Hematopoietic multipotent progenitor cell (in vitro differentiated cells): ENCODE measurements at places on chromosomes 6 and 20.
A peak's percentile ranks its signal among the peaks of the same experiment; 100 is the strongest.

- no peak for DNase-seq
Observed at GRCh38 chr20:44810061-44810390, 320 bp downstream of the RIMS4 start.

DNA sequence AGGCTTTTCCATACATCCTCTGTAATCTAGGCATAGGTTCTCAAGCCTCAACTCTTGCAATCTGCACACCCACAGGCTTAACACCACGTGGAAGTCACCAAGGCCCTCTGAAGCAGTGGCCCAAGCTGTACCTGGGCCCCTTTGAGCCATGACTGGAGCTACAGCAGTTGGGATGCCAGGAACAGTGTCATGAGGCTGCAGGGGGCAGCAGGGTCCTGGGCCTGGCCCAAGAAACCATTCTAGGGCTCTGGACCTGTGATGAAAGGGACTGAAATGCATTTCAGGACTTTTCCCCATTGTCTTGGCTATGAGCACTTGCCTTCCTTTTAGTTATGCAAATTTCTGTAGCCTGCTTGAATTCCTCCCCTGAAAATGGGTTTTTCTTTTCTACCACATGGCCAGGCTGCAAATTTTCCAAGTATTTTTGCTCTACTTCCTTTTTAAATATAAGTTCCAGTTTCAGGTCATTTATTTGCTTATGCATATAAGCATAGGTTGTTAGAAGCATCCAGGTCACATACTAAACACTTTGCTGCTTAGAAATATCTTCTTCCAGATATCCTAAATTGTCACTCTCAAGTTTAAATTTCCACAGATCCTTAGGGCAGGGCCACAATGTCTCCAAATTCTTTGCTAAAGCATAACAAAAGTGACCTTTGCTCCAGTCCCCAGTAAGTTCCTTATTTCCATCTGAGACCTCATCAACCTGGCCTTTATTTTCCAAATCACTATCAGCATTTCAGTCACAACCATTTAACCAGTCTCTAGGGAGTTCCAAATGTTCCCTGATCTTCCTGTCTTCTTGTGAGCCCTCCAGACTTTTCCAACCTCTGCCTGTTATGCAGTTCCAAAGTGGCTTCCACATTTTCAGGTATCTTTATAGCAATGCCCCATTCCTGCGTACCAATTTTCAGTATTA, 48.6 kb upstream of the CD2AP start:
- DNase-seq: no peak

DNA sequence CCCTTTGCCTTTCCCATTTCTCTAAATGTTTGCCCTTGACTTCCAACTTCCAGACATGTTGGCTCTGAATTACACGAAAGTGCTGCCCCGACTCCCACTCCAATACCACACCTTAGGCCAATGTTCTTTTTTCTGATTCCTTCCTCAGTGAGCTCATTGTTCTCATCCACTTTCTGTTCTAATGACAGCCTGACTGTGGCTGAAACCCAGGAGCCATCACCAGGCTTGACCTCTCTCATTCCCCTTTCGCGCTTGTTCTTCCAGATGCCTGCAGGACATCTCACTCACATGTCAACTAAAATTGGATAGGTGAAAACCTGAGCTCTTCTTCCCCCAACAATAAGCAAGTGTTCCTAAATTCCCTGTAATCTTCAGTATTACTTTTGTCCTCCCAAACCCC, 40.4 kb downstream of the PTPRK start:
- DNase-seq: no peak

DNA sequence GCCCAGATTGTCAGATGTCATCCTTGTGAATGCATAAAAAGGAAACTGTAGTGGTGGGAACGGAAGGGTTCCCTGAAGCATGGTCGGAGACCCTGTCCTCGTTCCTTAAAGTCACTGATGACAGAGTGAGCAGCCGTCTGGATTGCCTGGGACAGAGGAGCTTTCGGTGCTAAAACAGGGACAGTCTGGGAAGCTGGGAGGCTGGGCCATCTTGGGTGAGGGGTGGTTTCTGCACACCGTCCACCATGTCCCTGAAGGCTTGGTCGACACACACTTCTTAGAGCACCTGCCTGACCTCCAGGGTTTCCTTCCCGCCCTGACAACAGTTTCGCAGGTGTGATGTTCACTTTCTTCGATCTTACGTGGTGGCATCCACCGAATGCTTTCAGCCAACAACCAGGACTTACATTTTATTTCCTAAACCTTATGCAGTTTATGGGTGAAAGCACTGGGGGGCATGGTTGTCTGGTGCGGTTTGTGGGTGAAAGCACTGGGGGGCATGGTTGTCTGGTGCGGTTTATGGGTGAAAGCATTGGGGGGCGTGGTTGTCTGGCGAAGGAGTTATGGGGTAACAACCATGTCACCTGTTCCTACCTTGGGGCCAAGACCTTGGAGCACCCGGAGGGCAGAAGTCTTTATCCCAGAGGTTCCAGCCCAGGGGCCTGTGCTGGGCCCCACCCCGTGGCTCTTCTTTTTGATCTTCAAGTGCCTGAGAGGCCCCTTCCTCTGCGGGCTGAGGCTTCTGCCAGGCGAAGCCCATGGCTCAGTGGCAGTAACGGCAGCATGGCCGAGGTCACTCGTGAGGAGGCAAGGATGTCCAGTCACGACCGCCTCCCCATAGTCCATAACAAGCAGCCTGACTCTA, 81.7 kb upstream of the FRMD1 start:
- DNase-seq: no peak

DNA sequence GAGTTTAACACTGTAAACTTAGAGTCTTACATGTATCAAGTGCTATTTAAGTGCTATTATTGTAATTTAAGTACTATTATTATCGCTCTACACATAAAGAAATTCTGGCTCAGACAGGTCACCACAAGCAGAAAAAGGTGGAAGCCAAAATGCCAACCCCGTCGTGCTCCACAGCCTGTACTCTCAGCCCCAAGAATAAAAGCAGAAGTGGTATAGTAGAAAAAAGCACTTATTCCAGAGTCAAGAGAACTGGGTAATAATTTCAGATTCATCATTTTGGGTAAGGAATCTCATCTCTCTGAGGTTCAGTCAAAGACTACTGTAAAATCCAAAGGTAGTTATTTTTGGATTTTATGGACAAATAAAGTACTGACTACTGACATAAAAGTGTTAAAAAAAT, 943 bp downstream of the ZUP1 start:
- no peak for DNase-seq

GRCh38 chr20:38859070-38859690, 53.7 kb downstream of the PPP1R16B start:
- DNase-seq: no peak

DNA sequence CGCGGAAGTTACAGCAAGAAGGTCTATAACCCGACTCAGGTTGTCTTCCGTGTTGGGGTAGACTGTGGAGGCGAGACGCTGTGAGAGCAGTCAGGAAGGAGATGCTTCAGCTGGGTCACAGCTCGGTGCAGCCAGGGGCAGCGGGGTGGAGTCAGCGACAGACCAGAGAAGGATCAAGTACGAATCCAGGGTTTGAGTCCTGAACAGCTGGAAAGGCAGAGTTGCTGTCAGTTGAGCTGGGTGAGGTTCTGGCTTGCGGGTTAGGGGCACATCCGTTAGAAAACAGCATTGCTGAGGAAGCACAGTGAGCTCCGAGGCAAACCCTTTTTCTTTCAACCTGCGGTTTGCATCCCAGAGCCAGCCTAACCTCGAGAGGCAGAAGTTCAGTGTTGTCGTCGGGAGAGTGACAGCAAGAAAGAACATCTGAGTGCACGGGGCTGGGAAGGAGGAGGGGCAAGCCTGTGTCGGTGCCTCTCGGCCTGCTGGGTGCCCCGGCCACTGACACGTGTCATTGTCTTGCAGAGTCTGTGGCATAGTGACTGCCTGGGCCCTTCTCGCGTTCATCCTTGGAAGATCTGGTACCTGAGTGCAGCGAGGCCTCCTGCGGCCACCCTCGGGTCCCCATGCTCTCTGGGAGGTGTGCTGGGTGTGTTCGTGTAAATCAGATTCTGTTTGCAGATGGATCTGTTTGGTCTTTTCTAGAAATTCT, 20.0 kb downstream of the PNLDC1 start:
- peak; percentile 6 for DNase-seq

DNA sequence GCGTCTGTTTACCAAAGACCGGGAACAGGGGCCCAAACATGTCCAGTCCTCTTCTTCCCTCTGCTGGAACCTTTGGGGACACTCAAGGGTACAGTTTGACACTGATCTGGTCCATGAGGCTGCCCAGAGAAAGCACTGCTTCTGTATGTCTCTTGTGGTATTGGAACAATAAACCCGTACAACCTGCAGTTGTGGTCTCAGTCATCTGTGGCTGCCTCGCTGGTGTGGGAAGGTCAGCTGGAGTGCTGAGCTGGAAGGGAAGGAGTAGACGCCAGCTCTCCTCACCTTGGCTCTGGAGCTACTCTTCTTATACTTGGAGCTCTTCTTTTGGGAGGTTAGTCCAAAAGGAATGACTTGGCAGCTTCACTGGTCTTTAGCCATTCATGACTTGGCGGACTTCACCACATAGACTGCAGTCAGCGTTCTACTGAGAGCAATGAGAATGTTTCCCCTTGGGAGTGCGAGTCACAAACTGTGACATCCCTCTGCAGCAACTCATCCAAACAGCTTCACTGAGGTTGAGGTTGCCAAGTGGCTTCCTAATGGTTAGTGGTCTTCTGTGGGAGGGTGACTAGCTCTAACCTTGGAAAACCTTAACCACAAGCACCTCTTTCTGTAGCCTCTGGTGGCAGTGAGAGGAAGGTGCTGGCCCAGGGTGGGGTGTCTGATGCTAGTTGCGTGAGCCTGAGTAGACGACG, 81.2 kb downstream of the ASXL1 start:
- no peak for DNase-seq

DNA sequence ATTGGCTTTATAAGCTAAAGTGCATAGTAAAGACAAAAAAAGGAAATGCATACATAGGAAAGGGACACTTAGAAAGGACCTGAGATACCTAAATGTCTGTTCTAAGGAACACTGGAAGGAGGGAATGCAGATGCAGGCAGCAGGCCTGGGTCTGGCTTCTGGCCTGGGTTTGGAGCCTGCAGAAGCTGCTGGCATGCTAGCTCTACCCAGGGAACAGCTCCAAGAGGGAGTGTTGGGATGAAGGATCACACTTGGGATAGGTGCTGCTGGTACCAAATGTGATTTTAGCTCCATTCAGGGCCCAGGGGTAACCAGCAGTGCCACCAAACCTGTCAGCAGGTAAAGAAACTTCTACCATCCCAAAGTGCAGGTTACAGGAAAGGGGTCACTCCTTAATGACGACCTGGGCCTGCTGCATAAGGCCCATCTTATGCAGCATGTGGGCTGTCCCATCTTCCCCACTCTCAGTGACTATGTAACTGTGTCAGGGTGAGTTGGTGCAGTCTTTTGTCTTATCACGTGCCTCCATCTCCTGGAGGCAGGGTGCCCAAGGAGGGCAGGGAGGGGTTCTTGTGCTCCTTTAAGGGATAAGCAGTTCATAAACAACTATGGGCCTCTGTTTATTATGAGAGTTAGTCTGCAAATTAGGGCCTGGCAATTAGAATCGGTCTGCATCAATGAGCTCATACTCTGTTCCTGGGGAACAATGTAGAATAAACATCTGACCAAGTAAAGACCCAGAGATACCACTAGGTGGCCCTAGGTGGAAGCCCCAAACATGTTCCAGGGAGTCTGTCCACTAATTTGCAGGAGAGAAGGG, 26.9 kb downstream of the DDX27 start:
- peak; percentile 35 for DNase-seq

DNA sequence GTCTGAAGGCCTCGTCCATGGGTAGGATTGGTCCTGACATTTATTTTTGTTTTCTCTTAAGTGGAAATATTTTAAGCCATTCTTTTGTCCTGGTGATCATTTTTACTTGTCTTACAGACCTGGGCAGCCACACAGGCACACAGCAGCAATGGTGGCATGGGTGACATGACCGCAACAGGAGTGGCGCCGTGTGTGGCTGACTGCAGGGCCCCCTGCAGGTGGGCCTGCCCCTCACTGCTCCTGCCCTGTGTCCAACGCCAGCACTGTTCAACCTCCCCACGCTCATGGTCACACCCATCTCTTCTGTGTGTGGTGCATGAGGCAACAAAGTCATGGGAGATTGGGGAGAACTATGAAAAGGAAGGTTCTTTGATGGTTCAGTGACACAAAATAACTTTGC, 151.9 kb downstream of the MYLK4 start:
- no peak for DNase-seq

DNA sequence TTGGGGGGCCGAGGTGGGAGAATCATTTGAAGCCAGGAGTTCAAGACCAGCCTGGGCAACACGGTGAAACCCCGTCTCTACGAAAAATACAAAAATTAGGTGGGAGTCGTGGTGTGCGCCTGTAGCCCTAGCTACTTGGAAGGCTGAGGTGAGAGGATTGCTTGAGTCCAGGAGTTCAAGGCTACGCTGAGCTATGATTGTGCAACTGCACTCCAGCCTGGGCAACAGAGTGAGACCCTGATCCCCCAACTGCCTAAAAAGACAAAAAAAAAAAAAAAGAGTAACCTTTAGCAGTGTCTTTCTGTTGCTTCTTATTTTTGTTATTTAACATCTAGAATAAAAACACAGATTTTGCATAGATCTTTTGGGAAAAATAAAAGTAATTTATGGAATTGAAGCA, 13.1 kb upstream of the COQ3 start:
- no peak for DNase-seq

GRCh38 chr6:1235825-1236224, 76.1 kb upstream of the FOXQ1 start:
- no peak for DNase-seq

DNA sequence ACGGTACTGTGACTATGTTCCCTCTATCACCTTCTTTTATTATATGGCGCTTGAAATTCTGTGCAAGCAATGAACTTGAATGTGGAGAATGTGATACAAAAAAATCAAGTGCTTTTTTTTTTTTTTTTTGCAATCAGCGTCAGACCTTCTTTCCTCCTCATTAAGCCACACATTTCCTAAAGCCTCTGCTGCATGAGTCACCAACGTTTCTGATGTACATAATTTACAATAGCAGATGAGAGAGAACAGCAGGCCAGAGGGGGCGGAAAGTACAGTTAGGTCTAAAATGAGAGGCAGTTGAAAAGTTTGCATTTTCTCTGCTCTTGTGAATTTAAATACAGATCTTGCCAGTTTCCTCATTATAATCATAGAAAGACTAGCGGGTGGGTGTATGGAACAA, 114.6 kb upstream of the RIPOR2 start:
- peak; percentile 98 for DNase-seq

DNA sequence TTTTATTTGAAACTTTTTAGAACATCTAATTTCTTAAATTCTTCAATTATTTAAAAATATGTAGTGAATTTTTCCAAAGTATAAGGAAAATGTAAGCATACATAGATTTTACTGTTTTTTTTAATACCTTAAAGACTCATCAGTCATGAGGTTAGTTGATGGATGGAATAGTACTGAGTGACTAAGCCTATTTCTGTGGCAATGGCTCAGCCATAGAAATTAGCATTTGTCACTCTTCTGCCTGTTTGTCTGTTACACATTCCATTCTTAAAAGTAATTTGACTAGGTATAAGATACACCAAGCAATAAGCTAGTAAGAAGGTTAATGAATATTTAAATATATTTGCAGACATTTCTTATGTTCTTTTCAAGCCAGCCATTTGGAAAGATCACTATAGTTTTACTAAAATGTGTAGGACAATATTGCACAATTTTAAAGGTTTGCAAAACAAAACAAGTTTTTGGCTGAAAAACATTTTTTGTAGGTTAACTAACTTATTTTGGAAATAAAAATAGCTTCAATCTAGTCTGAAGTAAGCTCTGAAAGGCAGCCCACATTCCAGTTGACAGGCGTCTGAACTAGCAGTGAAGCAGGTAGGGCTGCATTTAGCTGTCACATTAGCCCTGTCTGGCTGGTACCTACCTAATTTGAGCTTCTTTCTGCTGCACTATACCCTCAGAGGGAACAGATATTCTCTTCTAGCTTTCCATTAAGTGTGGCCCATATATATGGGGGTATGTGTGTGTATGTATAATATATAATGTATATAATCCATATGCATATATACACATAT, 385.7 kb downstream of the GRIK2 start:
- no peak for DNase-seq

- DNase-seq: no peak
Observed at GRCh38 chr6:37174515-37175331, 4.8 kb downstream of the PIM1 start.
